ENCODE measurements at places on chromosomes 2 and 18. TPM values are rescaled to one million over a fixed set of nuclear protein-coding genes. Genes with fewer than 3 reads are reported as not detected.

DNA sequence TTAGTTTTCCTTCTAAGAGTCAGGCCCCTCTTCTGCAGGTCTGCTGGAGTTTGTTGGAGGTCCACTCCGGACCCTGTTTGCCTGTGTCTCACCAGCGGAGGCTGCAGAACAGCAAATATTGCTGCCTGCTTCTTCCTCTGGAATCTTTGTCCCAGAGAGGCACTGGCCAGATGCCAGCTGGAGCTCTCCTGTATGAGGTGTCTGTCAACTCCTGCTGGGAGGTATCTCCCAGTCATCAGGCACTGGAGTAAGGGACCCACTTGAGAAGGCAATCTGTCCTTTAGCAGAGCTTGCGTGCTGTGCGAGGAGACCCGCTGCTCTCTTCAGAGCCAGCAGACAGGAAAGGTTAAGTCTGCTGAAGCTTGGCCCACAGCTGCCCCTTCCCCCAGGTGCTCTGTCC is 4.8 kb downstream of the REG1B start:
- no peaks in the 10 kb centered on the region for H3K36me3 ChIP-seq
- H3K4me3 ChIP-seq, result no peak overlapping the region
- DNase-seq, result no peak
- no peaks in the 10 kb centered on the region for H3K4me1 ChIP-seq
- no peaks in the 10 kb centered on the region for H3K27me3 ChIP-seq
- H3K27ac ChIP-seq, result no peak overlapping the region

- H3K4me1 ChIP-seq, result no peaks in the 10 kb centered on the region
- DNase-seq, result no peak
- H3K36me3 ChIP-seq, result no peaks in the 10 kb centered on the region
- H3K27ac ChIP-seq, result no peak overlapping the region
- H3K4me3 ChIP-seq, result no peak overlapping the region
- no peaks in the 10 kb centered on the region for H3K27me3 ChIP-seq
Measured at GRCh38 chr18:36350251-36350651, 52.7 kb downstream of the FHOD3 start.

DNA sequence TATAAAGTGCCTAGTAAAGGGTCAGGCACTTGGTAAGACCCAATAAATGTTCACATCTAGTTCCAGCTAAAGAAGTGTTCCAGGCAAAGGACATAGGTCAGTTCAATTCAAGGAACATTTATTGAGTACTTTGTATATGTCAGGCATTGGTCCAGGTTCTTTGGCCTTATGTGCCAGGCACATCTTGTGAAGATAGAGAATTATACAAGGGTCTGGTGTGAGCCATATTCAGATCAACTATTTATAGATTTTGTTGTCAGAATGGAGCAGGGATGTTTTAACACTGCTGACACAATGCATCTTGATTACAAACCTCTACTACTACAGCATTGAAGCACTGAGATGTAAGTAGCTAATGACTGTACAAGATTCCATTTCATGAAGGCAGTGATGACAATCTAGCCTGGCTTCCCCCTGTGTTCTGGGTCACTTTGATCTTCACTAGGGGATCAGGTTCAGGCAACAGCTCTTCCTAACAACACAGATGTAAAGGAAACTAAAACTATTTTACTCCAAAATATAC is 18.1 kb upstream of the MSTN start:
- H3K27ac ChIP-seq, result no peak overlapping the region
- H3K4me1 ChIP-seq, result no peaks in the 10 kb centered on the region
- H3K36me3 ChIP-seq, result no peaks in the 10 kb centered on the region

DNA sequence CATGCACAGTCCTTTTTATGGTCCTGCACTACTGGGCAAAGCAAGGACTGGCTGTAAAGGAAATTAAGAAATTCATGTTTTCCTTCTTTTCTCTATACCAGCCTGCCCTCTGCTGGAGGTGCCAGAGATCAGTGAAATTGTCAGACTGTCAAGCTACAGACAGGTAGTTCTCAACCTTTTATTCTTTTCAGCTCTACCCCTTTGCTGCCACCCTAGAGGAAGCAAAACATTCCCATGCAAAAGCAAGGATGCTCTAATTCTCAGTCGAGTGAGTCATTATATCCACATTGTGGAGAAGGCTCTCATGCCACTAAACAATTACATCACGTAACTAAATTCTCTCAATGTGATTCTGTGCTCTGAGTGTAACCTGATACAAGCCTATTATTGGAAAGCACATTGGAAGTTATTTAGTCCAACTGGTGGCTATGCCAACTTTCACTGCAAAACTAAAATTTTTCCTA is 25.0 kb upstream of the RAPGEF4 start:
- H3K27me3 ChIP-seq, result no peaks in the 10 kb centered on the region
- no peaks in the 10 kb centered on the region for H3K36me3 ChIP-seq
- no peak for DNase-seq
- H3K4me1 ChIP-seq, result no peaks in the 10 kb centered on the region
- no peak overlapping the region for H3K4me3 ChIP-seq
- no peak overlapping the region for H3K27ac ChIP-seq

The DCDC2C gene
- 0.33 TPM for total RNA-seq

- no peaks in the 10 kb centered on the region for H3K4me1 ChIP-seq
- no peaks in the 10 kb centered on the region for H3K36me3 ChIP-seq
- no peak overlapping the region for H3K4me3 ChIP-seq
- no peaks in the 10 kb centered on the region for H3K27me3 ChIP-seq
- no peak for DNase-seq
Measured at GRCh38 chr2:88307817-88308216, 137.7 kb downstream of the THNSL2 start.
